ENCODE measurements at places on chromosomes 4 and X.
A peak's percentile ranks its signal among the peaks of the same experiment; 100 is the strongest.

- DNase-seq: no peak
Measured at GRCh38 chr4:73668782-73669201, 48.6 kb upstream of the RASSF6 start.

DNA sequence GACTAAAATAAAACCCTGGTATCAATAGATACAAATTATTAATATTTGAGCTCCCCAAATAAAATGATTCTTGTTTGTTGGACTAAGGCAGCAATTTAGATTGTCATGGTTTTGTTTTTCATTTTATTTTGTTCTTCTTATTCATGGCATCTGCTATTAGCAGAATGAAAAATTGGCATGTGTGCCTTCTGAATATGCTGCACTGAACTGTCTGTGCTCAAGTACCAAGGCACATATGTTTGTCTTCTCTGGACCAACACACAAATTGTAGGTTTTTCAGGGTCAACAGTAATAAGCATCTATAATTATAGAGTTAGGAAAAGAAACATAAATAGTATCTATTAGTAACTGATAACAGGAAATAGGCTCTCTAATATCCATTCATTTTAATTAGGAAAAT is 121.1 kb downstream of the BANK1 start:
- DNase-seq: no peak

GRCh38 chr4:102878901-102879300 is 10.1 kb downstream of the CISD2 start:
- DNase-seq: no peak

DNA sequence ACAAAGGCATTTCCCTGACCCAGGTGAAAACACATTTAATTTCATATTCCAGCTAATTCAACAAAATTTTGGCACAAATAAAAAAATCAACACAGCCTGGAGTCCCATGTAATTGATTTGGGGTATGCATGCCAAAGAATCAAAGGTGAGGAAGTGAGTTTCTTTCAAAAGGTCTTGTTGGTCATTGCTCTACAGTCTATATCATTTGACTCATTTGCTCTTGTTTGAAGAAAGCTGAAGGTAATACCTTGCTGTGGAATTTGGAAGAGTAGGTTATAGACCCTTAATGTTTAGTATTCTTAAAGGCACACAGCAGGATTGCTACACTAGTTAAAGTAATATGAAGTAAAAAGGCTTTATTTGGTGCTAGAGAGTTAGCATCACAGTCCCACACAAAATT is 25.4 kb downstream of the COL4A6 start:
- DNase-seq: no peak

GRCh38 chrX:30618160-30618765 is 35.0 kb upstream of the GK start:
- DNase-seq: no peak

DNA sequence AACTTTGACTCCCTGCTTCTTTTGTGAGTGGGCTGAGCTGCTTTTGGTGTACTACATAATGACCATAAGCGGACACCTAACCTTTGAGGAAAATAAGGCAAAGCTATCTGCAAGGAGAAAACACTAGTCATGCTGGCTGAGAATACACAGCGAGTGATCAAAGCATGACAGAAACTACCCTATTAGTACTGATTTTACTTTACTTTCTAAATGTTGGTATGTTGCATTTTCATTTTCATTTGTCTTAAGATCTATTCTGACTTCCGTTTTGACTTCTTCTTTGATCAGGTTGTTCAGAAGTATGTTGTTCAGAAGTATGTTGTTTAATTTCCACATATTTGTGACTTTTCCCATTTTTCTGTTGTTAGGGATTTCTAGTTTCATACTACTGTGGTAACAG is 361.1 kb downstream of the TRAM1L1 start:
- DNase-seq: no peak

DNA sequence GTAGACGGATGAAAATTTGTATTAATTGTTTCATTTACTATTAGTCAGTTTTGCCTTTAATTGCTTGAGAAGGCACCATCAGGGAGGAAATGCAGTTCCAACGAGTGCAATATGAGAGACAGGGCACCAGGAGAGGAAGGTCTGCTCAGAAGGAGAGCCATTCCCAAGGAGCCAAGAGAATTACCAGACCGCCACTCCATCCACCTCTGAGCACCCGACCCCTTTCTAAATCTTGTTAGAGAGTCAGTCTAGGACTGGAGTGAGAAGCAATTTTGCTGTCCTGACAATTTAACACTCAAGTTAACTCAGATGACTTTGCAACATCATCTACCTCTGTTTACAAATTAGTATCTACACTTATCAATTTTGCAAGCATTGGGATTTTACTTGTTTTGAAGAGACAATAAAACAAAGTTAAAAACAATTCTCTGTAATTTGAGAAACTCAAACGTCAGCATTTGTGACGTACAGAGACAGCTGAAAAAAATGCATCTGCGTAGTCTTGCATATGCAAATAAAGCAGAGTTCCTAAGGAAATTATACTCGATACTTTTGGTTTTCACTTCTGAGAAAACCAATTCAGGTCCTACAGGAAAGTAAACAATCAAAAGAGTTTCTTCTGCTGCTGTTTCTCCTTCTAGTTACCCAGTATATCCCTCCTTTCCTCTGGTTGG is 1704.7 kb upstream of the TENM3 start:
- DNase-seq: no peak

DNA sequence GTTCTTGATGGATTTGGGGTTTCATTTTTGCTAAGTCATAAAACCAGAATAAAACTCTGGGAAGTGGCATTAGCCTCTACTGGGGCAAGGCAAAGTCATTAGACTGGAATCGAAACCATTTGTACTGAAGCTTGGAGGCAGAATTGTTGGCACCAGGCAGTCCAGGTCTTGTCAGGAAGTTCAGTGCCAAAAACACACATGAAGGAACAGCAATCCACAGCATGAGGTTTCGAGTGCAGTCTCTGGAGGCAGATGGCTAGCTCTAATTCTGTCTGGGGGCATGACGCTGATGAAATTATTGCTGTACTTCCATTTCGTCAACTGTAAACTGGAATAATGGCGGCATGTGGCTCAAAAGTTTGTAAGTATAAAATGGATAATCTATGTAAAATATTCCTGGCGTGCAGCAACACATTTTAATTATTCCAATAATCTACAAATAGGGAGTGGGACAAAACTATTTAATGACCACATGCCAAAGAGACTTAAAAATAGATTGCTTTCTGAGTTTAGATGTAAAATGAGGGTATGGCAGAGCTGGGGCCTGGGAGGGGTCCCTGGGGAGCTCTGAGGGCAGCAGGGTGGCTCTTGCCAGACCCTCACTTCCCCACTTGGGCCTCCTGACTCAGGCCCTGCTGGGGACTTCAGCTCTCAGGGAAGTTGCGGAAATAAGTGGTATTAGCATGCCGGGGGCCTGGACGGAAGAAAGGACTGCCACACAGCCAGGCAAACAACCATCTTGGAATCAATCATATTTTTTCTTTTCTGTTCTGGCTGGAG is 18.8 kb upstream of the CENPU start:
- no peak for DNase-seq

DNA sequence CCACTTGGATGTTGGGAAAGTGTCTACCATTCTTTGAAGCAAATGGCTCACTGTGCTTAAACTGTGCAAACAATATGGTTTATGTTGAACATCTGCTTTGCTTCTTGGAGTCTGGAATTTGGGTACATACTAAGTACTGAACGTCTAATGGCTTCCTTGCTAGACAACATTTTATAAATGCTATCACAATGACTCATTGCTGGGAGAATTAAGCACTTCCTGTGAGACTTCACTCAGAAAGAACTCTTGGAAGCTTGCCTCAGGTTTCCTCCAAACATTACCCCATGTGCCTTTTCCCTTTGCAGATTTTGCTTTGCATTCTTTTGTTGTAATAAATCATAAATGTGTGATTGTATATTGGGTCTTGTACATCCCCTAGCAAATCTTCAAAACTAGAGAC is 139.7 kb downstream of the PACRGL start:
- no peak for DNase-seq

GRCh38 chr4:73912191-73912590 is 43.0 kb downstream of the CXCL1 start:
- no peak for DNase-seq

GRCh38 chr4:176479767-176480166 is 160.0 kb downstream of the SPCS3 start:
- DNase-seq: no peak

GRCh38 chr4:40238700-40239548 is 42.1 kb downstream of the RHOH start:
- peak; percentile 76 for DNase-seq

- DNase-seq: no peak
Measured at GRCh38 chr4:38859501-38859900, 2.9 kb upstream of the TLR6 start.

DNA sequence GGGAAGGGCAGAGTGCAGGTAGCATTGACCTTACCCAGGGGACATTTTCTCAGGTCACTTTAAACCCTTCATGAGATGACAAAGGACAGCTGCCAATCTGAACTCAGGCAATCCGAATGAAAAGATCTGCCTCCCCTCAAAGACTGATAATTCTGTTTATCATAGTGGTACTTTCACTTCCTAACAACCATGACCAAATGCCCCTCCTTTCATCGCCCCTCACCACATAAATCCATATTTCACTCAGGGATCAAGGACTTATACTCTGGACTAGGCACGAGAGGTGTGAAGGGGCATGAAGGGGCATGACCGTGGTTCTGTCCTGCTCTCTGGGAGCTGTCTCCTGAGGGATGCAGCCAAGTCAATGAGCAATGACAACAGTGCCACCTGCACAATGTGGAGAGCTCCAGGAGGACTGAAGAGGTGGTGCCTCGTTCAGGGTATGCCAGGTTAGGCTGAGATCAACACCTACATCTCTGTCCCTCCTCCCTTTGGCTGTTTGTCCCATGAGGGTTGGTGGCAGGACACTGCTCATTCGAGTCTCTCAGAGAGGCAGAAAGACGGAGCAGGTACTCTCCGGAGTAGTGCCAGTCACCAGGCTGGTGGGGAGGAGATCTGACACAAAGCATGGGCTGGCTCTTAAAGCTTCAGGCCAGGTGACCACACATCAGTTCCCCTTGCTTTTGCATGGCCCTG is 12.5 kb downstream of the HS3ST1 start:
- no peak for DNase-seq

GRCh38 chr4:81221303-81222081 is 6.5 kb upstream of the PRKG2 start:
- DNase-seq: no peak

- no peak for DNase-seq
Measured at GRCh38 chrX:143231492-143231891, 205.8 kb downstream of the SPANXN4 start.

DNA sequence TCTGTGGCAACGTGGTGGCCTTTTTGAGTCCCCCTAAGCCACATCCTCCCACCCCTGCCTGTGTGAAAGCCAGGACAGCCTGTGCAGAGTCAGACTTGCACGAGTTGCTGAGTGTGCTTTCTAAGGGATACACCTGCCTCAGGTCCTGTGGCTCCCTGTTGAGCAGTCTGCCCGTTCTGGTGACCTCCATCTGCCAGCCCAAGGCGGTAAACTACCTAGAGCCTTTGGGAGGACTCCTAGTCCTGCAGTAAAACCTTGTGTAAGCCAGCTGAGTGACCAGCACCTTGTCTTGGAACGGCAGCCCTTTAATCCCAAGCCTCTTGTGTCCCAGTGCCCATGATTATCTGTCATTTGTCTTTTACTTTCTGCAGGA is 69.3 kb downstream of the NBDY start:
- no peak for DNase-seq

DNA sequence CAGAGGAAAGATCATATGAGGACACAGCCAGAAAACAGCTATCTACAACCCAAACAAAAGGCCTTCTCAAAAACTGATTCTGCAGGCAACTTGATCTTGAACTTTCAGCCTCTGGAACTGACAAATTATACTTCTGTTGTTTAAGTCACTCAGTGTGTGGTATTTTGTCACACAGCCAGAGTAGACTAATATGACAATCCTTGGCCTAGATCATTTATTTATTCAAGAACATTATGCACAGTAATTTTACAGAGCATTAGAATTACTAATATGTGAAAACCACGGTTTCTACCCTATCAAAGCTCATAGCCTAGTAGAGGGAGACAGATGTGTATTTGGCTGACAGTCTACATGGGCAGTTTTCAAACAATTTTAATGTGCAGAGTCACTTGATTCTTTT is 167.8 kb upstream of the PCDH18 start:
- DNase-seq: no peak

DNA sequence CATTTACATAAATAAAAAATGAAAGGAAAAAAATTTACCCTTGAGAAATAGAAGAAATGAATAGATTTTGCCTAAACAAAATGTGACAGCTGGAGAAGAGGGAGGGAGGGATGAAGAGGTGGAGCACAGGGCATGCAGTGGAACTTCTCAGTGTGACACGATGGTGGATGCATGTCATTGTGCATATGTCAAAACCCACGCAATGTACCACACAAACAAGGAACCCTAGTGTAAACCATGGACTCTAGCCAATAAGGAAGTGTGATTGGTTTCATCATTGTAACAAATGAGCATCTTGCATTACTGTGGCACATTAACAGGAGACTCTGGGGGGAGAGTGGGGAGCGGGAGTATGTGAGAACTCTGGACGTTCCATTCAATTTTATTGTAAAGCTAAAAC is 58.6 kb downstream of the GATB start:
- no peak for DNase-seq
